ENCODE measurements at places on chromosomes 11 and 22.

DNA sequence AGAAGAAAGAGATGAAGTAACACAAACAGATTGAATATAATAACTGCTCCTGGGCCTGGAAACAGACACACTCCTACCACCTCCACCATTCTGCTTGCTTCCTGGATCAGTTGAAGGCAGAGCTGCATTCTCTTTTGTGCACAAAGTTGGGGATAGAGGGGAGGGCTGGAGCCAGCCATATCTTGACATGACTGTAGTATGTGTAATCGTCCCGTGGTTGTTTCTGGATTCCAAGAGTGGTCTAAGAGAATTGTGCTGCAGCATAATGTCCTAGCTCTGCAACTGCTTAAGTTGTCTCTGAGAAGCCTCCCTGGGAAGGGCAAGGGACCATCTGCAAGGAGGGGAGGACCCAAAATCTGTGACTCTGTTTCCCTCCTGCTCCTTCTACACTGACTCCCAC is 3.2 kb downstream of the CRY2 start:
- DNase-seq = peak; percentile 33

GRCh38 chr11:96263238-96263763 is 79.7 kb downstream of the MAML2 start:
- no peak for DNase-seq

GRCh38 chr11:27408246-27408800 is 45.3 kb upstream of the CCDC34 start:
- no peak for DNase-seq

GRCh38 chr11:5694642-5695041 is 5.1 kb downstream of the TRIM22 start:
- DNase-seq = no peak

GRCh38 chr11:95565724-95566141 is 223.8 kb downstream of the FAM76B start:
- DNase-seq = no peak

GRCh38 chr11:133306019-133306418 is 226.3 kb downstream of the OPCML start:
- DNase-seq = no peak

Measured in H54 (cell line).